Colonic mucosa (tissue), 4 donors: ENCODE measurements at places on chromosomes 16 and 17.
A peak's percentile ranks its signal among the peaks of the same experiment; 100 is the strongest.

- no peak overlapping the region for H3K4me3 ChIP-seq
- no peaks in the 10 kb centered on the region for H3K27me3 ChIP-seq
- peaks cover 16% of the 10 kb centered on the region for H3K36me3 ChIP-seq
- no peaks in the 10 kb centered on the region for H3K4me1 ChIP-seq
These were observed 8.0 kb downstream of the SMG6 start for GRCh38 chr17:2295575-2295974.

- H3K27ac ChIP-seq, result peak overlapping the region; percentile 69
- no peaks in the 10 kb centered on the region for H3K4me1 ChIP-seq
- DNase-seq, result peak; percentile 63
- H3K4me3 ChIP-seq, result no peak overlapping the region
- no peaks in the 10 kb centered on the region for H3K36me3 ChIP-seq
These were observed 117.4 kb downstream of the HIC1 start for GRCh38 chr17:2172077-2172851.

DNA sequence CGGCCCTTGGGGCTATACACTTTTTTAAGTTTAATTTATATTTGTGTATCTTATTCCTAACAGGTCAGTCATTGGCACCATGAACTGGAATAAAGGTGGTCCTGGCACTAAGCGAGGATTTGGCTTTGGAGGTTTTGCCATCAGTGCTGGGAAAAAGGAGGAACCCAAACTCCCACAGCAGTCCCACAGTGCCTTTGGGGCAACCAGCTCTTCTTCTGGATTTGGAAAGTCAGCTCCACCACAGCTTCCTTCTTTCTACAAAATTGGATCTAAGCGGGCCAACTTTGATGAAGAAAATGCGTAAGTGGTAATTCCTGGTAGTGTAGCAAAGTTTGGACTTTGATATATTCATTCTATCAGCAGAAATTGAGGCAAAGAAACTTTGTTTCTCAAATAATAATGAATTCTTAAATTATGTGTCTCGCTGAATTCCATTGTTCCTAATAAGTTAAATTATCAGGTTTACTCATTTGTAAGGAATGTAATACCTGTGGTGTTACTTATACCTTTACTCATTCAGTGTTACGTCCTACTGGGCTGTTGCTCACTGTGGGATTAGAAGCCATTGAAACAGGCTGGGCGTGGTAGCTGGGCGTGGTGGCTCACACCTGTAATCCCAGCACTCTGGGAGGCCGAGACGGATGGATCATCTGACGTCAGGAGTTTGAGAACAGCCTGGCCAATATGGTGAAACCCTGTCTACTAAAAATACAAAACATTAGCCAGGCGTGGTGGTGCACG, 13.2 kb downstream of the DDX42 start:
- H3K27me3 ChIP-seq, result no peaks in the 10 kb centered on the region
- no peak overlapping the region for H3K4me3 ChIP-seq
- no peak overlapping the region for H3K27ac ChIP-seq
- H3K4me1 ChIP-seq, result no peaks in the 10 kb centered on the region
- H3K36me3 ChIP-seq, result peaks cover under 1% of the 10 kb centered on the region

DNA sequence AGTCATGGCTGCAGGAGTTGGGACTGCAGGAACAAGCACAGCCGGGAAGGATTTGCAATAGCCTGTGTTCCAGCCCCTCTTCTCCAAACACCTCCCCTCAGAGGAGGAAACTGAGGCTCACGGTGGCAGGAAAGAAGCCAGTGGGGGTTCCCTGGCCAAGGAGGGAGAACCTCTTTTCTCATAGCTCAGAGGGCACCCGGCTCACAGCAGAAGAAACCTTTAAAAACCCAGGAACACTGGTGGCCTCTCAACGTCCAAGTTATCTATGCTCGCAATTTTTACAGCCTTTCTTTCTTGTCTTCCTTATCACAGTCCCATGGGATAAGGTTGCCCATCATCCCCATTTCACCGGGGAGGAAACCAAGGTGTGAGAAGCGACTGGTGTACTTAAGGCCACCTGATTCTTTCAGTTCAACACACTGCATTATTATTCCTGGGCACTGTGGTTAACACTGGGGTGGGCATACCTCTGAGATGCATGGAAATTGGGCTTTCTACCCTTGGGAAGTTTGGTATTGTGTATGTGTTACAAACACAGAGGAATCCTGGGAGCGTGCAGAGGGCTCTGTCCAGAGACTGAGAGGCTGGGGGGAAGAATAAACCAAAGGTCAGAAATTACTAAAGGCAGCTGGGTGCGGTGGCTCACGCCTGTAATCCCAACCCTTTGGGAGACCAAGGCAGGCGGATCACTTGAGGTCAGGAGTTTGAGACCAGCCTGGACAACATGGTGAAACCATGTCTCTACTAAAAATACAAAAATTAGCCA, 791 bp upstream of the ZNF629 start:
- H3K4me3 ChIP-seq, result peak overlapping the region; percentile 83
- peaks cover 8% of the 10 kb centered on the region for H3K4me1 ChIP-seq
- H3K36me3 ChIP-seq, result no peaks in the 10 kb centered on the region
- H3K27ac ChIP-seq, result peak overlapping the region; percentile 64
- peak; percentile 45 for DNase-seq

GRCh38 chr17:29883497-29883896, 46.5 kb downstream of the SSH2 start:
- no peak overlapping the region for H3K4me3 ChIP-seq
- no peak overlapping the region for H3K27ac ChIP-seq
- no peaks in the 10 kb centered on the region for H3K27me3 ChIP-seq
- H3K36me3 ChIP-seq, result no peaks in the 10 kb centered on the region

DNA sequence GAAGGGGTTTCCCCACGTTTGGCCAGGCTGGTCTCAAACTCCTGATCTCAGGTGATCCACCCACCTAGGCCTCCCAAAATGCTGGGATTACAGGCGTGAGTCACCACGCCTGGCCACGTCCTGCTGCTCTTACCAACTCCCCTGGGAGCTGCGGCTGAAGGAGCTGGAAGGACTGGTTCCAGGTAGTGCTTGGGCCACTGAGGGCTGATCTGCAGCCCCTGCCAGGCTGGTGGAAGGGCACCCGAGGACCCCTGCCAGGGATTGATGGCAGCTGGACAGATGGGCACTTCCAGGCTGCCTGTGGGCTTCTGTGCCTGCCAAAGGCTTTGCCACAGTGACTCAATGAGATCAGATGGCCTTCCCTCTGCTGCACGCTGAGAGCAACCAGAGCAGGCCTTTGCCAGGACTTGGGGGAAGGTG, 2.3 kb downstream of the OXLD1 start:
- H3K27me3 ChIP-seq, result no peaks in the 10 kb centered on the region
- H3K4me1 ChIP-seq, result peaks cover 16% of the 10 kb centered on the region
- H3K36me3 ChIP-seq, result no peaks in the 10 kb centered on the region
- H3K27ac ChIP-seq, result no peak overlapping the region
- no peak overlapping the region for H3K4me3 ChIP-seq

DNA sequence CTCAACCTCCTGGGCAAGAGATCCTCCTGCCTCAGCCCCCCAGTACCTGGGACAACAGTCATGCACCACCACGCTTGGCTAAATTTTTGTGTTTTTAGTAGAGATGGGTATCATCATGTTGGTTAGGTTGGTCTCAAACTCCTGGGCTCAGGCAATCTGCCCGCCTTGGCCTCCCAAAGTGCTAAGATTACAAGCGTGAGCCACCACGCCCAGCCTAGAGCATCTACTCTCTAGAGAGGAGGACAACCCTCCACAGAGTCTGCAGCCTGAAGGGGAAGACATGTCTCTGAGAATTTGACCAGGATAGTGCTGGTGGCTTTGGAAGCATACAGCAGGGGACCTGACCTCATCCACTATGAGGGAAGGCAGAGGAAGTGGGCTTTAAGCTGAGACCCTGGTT, 4.7 kb upstream of the GRB2 start:
- no peak for DNase-seq
- no peaks in the 10 kb centered on the region for H3K4me1 ChIP-seq
- no peaks in the 10 kb centered on the region for H3K36me3 ChIP-seq
- no peak overlapping the region for H3K27ac ChIP-seq
- H3K27me3 ChIP-seq, result no peaks in the 10 kb centered on the region

GRCh38 chr16:694187-694862, 4.1 kb upstream of the WDR24 start:
- no peaks in the 10 kb centered on the region for H3K36me3 ChIP-seq
- H3K27me3 ChIP-seq, result peaks cover 23% of the 10 kb centered on the region
- peaks cover 10% of the 10 kb centered on the region for H3K4me1 ChIP-seq
- no peak for DNase-seq
- H3K27ac ChIP-seq, result no peak overlapping the region

GRCh38 chr17:74947041-74947754, 11.5 kb downstream of the OTOP3 start:
- peaks cover 3% of the 10 kb centered on the region for H3K27me3 ChIP-seq
- no peak overlapping the region for H3K4me3 ChIP-seq
- DNase-seq, result no peak
- no peaks in the 10 kb centered on the region for H3K4me1 ChIP-seq
- no peak overlapping the region for H3K27ac ChIP-seq
- no peaks in the 10 kb centered on the region for H3K36me3 ChIP-seq

DNA sequence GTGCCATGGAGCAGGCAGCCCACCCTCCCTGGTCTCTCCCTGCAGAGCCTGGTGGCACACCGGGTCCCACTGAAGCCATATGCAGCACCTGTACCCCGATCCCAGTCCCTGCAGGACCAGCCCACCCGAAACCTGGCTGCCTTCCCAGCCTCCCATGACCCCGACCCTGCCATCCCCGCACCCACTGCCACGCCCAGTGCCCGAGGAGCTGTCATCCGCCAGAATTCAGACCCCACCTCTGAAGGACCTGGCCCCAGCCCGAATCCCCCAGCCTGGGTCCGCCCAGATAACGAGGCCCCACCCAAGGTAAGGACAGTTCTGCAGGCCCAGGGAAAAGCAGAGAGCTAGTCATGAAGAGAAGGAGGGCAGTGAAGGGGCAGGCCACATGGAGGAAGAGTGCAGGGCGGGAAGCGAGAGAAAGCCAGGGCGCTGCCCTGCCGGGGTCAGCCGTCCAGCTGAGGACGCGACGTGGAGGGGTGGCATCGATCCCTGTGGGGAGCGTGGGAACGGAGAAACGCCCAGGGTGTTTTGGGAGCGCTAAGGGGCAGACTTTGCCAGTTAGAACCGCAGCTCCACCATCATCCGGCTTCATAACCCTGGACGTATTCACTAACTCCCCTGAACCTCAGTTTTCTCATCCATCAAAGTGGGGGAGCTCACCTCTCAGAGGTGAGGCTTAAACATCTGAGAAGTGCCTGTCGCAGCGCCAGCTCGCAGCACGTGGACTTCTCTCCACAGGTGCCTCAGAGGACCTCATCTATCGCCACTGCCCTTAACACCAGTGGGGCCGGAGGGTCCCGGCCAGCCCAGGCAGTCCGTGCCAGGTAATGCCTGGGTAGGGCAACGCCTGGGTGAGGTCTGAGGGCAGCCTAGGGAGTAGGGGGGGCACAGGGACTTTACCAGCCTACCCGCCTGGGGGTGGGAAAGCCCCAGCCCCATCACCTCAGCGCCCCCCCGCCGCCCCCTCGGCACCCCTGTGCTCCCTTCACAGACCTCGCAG, 7.6 kb upstream of the C17orf107 start:
- DNase-seq, result no peak
- H3K27ac ChIP-seq, result no peak overlapping the region
- no peak overlapping the region for H3K4me3 ChIP-seq
- no peaks in the 10 kb centered on the region for H3K4me1 ChIP-seq
- peaks cover 40% of the 10 kb centered on the region for H3K36me3 ChIP-seq

GRCh38 chr17:7041607-7042500, 2.0 kb downstream of the SLC16A11 start:
- H3K4me1 ChIP-seq, result peaks cover 18% of the 10 kb centered on the region
- H3K27ac ChIP-seq, result no peak overlapping the region
- DNase-seq, result no peak
- H3K27me3 ChIP-seq, result peaks cover 7% of the 10 kb centered on the region
- peak overlapping the region; percentile 40 for H3K4me3 ChIP-seq
